Nephron progenitor cell (in vitro differentiated cells): ENCODE measurements at places on chromosomes 1 and 21.
A peak's percentile ranks its signal among the peaks of the same experiment; 100 is the strongest.

DNA sequence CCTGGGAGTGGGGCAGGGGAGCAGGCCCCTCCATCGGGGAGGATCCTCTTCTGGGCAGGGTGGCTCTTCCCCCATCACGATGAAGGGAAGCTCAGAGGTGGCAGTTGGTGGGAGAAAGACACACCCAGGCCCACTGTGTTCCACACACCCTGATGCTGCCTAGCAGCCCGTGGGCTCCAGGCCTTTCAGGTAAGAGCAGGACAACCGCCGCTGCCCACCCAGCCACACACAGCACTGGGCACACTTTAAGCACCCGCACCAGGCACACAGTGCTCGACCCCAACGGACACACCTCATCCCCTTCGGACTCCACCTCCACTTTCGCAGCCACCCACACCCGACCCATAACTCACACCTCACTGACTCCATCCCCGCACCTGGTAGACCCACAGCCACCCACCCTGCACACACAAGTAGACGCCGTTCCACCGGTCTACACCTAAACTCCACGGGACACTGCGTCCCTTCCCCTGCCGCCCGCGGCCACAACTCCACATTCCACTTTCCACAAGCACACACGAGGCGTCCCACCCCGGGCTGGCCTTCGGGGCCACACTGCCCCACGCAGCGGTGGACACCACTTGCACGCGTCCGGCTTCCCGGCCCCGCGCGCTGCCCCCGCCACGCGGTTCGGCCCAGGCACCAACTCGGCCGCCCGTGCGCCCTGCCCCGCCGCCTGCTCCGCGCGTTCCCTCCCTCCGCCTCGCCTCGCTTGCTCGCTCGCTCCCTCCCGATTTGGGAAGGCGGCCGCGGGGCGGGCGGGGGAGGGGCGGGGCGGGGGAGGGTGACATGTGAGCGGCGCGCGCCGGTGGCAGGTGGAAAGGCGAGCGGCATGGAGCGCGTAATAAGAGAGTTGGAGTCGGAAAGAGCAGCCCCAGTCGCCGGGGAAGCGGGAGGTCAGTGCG lies at the start of gene KCNQ4:
KCNQ4 (plus strand) TSS at position 787 of the 905 bp plus-strand sequence. CDS start 307 bp downstream, outside the sequence.
- H3K36me3 ChIP-seq: peaks cover 5% of the 10 kb centered on the region
- peak; percentile 77 for DNase-seq
- H3K27ac ChIP-seq: no peak within 1 kb of the TSS
- peak within 1 kb of the TSS; percentile 84 for H3K4me3 ChIP-seq
- peaks cover 52% of the 10 kb centered on the region for H3K27me3 ChIP-seq

GRCh38 chr1:245121523-245121922 lies 33.3 kb upstream of the KIF26B start:
- H3K27me3 ChIP-seq: peaks cover 2% of the 10 kb centered on the region
- peaks cover 22% of the 10 kb centered on the region for H3K36me3 ChIP-seq
- DNase-seq: no peak

DNA sequence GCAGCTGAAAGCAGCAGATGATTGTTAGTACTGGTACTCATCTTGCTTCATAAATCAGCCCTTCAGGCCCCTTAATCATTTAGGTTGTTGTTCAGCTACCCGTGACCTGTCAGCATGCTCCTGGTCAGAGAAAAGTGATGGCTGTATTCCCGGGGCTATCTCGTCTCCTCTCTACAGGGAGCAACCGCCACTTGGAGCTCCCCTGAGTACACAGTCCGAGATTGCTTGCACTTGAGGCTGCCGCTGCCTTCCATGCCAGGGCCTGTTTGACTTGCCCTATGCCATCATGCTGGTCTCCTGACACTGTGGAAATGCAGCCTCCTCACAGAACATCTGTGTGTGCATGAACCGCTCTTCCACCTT lies 97.5 kb downstream of the SPATA46 start:
- peaks cover 6% of the 10 kb centered on the region for H3K27me3 ChIP-seq
- H3K36me3 ChIP-seq: no peaks in the 10 kb centered on the region
- DNase-seq: peak; percentile 28
- no peak overlapping the region for H3K4me3 ChIP-seq
- H3K27ac ChIP-seq: no peak overlapping the region
- peaks cover 28% of the 10 kb centered on the region for H3K4me1 ChIP-seq

- no peak for DNase-seq
- peaks cover 6% of the 10 kb centered on the region for H3K27me3 ChIP-seq
- no peaks in the 10 kb centered on the region for H3K36me3 ChIP-seq
- no peak overlapping the region for H3K4me3 ChIP-seq
- no peak overlapping the region for H3K27ac ChIP-seq
These were observed 100.6 kb downstream of the RHOU start for GRCh38 chr1:228835911-228836310.

DNA sequence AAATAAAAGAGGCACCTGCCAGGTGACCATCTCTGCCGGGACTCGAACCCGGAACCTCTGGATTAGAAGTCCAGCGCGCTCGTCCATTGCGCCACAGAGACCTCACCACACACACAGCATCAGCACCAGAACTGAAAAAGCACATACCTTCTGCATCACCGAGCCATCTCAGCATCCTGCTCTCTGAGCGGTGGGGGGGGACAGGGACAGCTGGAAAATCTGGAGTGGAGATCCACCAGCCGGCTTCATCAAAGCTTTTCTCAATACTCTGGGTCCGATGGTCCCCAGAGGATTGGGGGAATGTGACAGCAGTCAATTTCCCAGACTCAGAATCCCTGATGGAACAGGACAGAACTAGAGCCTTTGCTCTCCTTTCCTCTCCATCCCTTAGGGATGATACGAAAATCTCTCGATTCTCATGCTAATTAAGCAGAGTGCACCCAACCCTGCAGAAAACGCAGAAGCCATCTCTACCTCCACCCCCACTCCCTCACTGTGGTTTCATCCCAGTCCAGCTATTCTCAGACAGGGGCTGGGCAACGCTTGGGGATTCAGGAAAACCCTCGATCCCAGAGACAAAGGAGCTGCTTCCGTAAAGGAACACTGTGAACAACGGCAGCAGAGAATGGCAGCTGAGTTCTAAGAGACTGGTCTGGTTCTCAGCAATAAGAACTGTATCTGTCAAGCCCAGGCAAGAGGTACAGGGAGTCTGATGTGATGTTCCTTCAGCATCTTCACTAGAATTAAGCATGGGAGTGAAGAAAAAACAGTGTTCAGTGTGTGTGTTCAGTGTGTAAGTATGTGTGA lies 29.6 kb upstream of the CADM3 start:
- peaks cover 5% of the 10 kb centered on the region for H3K4me1 ChIP-seq
- H3K4me3 ChIP-seq: no peak overlapping the region
- H3K27me3 ChIP-seq: peaks cover 2% of the 10 kb centered on the region
- peak; percentile 27 for DNase-seq
- no peak overlapping the region for H3K27ac ChIP-seq

GRCh38 chr1:55823541-55824250 lies 608.5 kb upstream of the USP24 start:
- H3K4me1 ChIP-seq: peaks cover 56% of the 10 kb centered on the region
- DNase-seq: no peak
- H3K27me3 ChIP-seq: peaks cover 5% of the 10 kb centered on the region
- H3K4me3 ChIP-seq: no peak overlapping the region

DNA sequence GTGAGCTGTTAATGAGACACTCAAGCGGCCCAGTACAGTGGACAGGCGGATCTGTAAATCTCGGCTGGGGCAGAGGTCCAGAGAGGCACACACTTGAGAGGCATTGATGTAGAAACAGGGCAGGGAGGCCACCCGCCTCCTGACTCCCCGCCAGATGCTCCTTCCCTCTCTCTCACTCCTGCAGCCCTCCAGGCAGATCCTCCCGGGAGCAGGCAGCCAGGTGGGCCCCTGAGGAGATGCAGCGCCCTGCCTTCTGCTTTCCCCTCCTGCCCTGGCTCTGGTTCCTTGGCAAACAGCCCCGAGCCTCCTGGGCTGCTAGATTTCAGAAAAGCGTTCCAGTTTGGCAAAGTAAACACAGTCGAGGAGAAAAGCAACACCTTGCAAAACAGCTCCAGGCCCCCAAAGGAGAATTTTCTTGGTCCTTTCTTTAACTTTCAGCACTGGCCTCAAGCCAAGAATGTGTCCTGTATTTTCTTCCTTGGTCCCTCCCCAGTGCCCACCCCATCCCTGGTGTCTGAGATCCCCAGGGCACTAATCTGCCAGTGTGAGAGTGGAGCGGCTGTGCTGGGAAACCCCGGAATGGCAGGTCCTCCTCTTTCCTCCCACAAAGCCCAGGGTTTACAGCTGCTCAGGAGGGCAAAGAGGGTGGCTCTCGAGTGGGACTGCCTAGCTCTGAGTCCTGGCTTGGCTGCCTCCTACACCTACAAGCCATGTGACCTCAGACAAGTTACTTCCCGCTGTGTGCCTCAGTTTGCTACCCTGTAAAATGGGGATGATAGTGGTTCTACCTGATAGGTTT lies 29.4 kb upstream of the IFNLR1 start:
- H3K27me3 ChIP-seq: peaks cover 18% of the 10 kb centered on the region
- no peaks in the 10 kb centered on the region for H3K36me3 ChIP-seq
- peak; percentile 45 for DNase-seq
- peak overlapping the region; percentile 21 for H3K4me3 ChIP-seq

DNA sequence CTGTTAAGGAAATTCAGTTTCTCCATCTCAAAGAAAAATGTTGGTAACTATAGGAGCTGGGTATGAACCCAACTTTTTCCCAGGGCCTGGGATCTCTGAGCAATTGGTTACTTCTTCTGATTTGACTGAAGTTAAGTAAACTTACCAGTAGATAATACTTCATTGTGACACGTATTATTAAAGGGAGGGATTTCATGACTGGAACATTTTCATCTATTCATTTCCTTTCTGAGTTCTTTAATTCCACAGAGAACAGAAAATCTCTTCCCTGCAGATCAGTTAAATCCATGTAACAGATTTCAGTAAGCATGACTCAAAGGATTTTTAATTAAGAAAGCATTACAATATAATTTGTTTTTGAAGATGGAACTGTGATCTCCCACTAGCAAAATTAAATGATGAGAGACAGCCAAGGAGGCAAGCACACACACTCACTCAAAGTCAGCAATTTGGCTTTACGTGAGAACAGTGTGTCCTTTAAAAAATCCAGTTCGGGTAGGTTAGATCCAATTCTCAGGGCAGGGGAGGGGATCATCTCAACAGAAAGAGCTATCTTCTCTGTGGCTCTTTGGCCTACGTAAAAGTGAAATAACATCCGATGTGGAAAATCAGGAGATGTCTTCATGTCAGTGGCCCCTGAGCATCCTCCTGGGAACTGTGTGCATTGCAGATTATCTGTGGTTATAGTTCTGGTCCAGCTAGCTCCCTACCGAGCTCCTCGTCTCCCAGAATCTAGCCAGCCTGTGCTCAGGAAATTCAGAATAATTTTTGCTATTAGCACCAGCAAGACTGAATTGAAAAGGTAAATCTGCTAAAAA lies 10.8 kb upstream of the MYOC start:
- no peak overlapping the region for H3K27ac ChIP-seq
- H3K4me1 ChIP-seq: peaks cover 4% of the 10 kb centered on the region
- no peak for DNase-seq

DNA sequence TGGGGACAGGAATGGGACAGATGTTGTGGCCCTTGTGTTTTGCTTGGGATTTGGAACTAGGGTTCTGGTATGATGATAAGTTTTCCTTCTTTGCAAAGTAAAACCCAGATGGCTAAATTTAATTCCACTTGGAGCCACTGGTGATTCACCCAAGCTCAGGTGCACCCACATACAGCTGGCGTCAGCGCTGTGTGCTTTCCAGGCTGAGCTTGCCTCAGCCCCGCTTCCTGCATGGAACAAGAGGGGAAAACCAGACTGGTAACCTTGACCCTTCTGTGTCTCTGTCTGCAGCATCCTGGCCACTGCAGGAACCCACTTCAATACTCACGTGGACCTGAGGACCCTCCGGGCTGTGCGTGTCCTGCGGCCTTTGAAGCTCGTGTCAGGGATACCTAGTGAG lies 94.2 kb downstream of the CACNA1E start:
- H3K27me3 ChIP-seq: peaks cover 8% of the 10 kb centered on the region
- peaks cover 25% of the 10 kb centered on the region for H3K4me1 ChIP-seq
- no peaks in the 10 kb centered on the region for H3K36me3 ChIP-seq
- no peak overlapping the region for H3K4me3 ChIP-seq

DNA sequence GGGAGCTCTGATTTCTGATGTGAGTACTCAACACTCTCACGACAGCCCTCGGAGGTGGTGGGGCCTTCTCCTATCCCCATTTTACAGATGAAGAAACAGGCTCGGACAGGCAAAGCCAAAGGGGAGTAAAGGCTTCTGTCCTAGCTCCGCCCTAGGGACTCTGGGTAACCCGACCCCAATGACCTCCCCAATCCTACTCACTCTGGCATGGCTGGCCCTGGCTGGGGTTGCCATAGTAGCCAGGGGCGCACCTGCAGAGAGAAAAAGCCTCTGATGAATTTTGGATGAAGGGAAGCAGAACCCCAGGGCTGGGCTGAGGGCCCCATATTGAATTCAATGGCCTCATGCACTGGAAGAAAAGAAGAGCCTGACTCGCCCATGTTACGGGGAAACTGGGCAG lies 61.1 kb downstream of the LDLRAD2 start:
- H3K4me1 ChIP-seq: peaks cover 18% of the 10 kb centered on the region
- peaks cover 17% of the 10 kb centered on the region for H3K36me3 ChIP-seq
- H3K4me3 ChIP-seq: no peak overlapping the region
- H3K27me3 ChIP-seq: peaks cover 6% of the 10 kb centered on the region
- H3K27ac ChIP-seq: no peak overlapping the region

GRCh38 chr1:234944439-234945344 lies 183.9 kb downstream of the TOMM20 start:
- H3K27me3 ChIP-seq: no peaks in the 10 kb centered on the region
- no peaks in the 10 kb centered on the region for H3K4me1 ChIP-seq
- no peak for DNase-seq
- H3K27ac ChIP-seq: no peak overlapping the region
- H3K36me3 ChIP-seq: peaks cover 17% of the 10 kb centered on the region

- H3K4me1 ChIP-seq: peaks cover 16% of the 10 kb centered on the region
- H3K4me3 ChIP-seq: no peak overlapping the region
- H3K27me3 ChIP-seq: peaks cover 16% of the 10 kb centered on the region
- no peak for DNase-seq
- peak overlapping the region; percentile 57 for H3K27ac ChIP-seq
- peaks cover 6% of the 10 kb centered on the region for H3K36me3 ChIP-seq
These were observed 41.9 kb downstream of the UBE2G2 start for GRCh38 chr21:44759628-44760285.

DNA sequence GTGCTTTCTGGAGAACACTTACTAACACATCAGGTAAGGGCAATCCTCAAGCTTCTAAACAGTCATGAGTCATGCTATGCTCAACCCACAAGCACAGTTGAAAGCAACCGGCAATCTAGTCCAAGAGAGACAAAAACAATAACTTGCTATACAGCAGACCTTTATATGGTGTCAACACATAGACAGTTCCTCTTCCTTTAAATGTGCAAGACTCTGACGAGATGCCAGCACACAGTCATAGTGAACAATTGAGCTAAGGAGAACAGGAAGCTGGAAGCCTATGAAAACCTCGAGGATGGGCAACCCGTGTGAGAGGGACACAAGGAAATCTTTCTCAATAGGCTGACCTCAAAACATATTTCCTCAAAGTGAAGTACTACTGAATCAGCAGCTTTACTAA lies 5.3 kb downstream of the ADIPOR1 start:
- peaks cover 17% of the 10 kb centered on the region for H3K4me1 ChIP-seq
- peaks cover 18% of the 10 kb centered on the region for H3K36me3 ChIP-seq
- H3K27me3 ChIP-seq: no peaks in the 10 kb centered on the region
- no peak overlapping the region for H3K4me3 ChIP-seq

GRCh38 chr1:36561361-36561724 lies 78.6 kb upstream of the CSF3R start:
- H3K27me3 ChIP-seq: peaks cover 54% of the 10 kb centered on the region
- H3K27ac ChIP-seq: no peak overlapping the region
- no peaks in the 10 kb centered on the region for H3K36me3 ChIP-seq
- no peak for DNase-seq

- H3K36me3 ChIP-seq: no peaks in the 10 kb centered on the region
- H3K27ac ChIP-seq: no peak overlapping the region
- no peaks in the 10 kb centered on the region for H3K4me1 ChIP-seq
- H3K27me3 ChIP-seq: no peaks in the 10 kb centered on the region
- H3K4me3 ChIP-seq: no peak overlapping the region
- no peak for DNase-seq
These were observed 89.4 kb upstream of the S1PR1 start for GRCh38 chr1:101147381-101147780.
